T1000 (cell line): ENCODE measurements at places on chromosomes 3 and 15.

GRCh38 chr3:118900737-118901525 lies 133.7 kb downstream of the IGSF11 start:
- no peak for DNase-seq

DNA sequence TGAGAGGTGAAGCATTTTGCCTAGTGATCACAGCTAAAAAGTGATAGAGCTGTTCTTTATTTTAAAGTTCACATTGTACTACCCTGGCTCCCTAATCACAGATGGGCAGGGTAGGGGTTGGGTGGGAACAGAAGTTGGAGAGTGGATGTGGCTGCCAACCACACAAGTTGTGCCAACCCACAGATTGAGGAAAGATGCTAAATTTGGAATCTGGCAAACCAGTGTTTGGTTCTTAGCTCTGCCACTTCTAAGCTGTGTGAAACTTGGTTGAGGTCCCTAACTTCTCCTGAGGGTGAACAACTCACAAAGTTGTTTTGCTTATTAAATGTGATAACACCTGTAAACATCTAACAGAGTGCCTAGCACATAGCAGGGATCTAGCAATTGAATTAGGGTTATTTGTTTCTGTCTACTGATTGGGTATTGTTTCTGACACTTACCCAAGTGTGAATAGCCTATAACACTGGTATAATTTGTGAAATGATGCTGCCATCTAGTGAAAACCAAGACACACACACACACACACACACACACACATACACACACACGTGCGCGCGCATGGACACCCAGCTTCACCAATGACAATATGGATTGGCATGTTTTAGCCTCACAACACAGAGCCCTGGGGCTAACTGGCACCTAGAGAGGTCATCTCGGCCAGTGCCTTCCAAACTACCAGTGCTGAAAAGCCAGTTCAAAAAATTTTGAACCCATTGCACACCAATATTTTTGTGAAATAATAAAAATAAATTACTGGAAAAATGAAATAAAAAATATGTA lies 25.3 kb downstream of the ADGRG7 start:
- DNase-seq, result no peak

- no peak for DNase-seq
These were observed 66.8 kb downstream of the STAC start for GRCh38 chr3:36447061-36447460.

- DNase-seq, result no peak
These were observed 43.2 kb upstream of the PIK3R4 start for GRCh38 chr3:130789782-130790322.

DNA sequence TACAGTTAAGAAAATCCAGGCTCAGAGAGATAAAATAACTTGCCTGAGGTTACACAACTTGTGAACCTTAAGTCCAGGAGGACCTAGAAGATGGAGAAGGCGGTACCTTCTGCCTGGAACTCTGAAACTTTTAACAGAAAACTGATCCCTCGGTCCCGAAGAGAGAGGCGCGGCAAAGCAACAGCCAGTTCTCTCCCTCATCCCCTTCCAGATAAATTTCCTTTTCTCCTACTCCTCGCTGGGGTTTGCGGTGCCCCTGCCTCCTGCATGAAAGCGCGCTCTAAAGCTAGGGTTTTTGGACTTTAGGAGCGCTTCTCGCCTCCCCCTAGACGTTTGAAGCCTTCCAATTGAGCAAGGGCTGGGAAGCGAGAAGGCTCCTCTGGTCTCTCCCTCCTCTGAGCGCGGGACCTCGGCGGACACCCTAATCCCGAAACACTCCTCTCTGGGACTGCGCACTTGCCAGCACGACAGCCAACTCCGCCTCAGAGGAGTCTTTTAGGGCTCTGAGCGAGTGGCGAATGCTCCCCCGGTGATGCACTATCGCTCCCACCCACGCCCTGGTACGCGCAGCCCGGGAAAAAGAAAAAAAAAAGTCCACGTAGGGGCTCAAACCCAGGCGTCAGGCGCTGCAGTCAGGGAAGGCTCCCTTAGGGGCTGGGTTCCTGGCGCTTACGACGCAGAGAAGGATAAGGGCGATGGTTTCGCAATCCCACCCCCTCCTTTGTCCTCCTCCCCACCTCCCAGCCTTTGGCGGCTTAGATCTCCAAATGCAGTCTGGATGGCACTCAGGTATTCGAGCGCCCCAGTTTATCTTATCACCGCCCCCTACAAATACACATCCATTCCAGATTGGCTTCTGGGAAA lies 7.9 kb upstream of the EOMES start:
- no peak for DNase-seq

DNA sequence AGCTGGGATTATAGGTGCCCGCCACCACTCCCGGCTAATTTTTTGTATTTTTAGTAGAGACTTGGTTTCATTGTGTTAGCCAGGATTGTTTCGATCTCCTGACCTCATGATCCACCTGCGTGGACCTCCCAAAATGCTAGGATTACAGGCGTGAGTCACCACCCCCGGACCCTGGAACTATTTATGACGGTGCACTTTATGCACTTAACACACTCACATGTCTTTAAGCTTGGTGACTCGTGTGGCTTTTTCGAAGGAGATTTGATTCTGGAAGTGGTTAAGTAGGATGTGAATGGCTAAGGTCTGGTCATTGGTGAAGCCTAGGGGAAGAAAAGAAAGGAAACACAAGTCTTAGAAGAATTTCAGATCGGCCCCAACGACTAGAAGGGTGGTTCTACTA lies 20.3 kb downstream of the BBS4 start:
- no peak for DNase-seq

DNA sequence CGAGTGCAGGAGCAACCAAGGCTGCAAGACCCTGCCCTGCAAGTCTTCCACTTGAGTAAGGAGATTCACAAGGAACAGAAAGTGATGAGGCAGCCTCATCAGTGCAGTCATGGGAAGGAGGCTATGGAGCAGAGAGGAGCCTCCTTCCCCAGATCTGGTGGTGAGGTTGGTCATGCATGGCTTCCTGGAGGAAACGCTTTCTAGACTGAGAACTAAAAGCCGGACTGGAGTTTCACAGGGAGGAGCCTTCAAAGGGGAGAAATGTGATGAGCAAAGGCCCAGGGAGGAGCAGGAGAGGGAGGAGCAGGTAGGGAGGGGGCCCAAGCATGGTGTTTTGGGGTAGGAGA lies 139.9 kb downstream of the SRGAP3 start:
- DNase-seq, result no peak

DNA sequence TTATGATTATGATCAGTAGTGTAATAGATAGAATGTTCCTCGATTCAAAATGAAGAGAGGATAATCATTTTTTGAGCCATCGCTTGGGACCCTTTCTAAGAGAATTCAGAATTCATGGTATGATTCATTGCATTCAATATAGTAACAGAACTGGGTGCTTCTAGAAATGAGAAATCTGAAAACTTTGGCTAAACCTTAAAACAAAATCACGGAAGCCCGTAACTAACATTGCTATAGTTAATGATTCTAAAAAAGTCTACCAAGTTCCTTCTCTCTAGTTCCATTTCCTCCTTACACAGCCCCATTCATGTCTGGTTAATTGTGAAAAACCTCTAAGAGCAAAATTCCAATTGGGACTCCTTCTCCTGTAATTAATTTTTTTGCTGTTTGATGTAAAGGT lies 217.1 kb downstream of the GBE1 start:
- no peak for DNase-seq

GRCh38 chr3:111675846-111676210 lies 80.7 kb upstream of the ZBED2 start:
- DNase-seq, result no peak

- no peak for DNase-seq
These were observed 24.9 kb upstream of the TPRG1 start for GRCh38 chr3:189146848-189147247.

- DNase-seq, result no peak
These were observed 32.7 kb downstream of the HDC start for GRCh38 chr15:50232791-50233190.

DNA sequence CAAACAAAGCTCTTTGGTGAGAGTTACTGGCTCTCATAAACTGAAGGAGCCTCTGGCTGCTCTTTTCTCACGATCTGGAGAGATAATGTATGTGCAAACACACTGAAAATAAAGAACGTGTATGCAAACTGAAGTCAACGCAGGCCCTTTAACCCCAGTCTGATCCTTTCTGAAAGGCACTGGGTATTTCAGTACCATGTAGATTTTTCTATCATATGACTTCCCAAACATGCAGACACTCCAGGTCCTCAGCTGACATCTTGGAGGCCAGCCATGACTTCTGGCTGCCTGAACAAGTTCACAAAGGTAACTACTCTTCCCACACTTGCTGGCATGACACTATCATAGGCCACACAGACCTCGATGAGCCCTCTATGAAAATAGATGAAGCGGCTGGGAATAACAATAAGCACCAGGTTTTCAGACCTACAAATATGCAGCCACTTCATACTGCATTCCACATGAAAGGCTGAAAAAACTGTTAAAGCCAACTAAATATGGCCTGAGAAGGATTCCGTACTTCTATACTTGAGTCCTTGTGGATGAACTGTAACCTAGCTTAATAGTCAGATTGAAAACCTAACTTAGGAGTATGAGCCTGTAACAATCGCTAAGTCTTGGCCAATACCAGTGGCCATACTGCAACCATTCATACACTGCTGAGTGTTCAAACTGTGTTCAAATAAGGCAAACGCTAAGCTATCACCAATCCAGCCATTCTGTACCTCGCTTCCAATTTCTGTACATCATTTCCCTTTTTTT lies 121.3 kb downstream of the THRB start:
- DNase-seq, result no peak

DNA sequence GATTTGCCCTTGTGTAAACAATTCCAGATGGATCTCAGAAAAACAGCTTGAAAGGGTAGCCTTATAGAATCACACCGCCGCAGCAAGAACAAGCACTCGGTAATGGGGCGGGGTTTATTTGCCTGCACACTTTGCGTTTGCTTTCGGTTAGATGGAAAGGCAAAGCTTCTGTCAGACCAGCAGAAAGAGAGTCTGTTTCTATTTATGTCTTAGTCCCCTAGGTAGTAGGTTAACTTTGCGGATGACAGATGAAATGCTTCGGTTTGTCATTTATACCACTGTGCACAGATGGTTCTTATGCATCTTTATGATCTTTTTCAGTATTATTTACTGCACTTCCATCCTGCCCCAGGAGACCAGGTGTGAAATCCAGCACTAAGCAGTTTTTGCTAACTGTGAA lies 62.2 kb downstream of the PYDC2 start:
- no peak for DNase-seq

GRCh38 chr3:7315037-7315436 lies 454.1 kb downstream of the GRM7 start:
- no peak for DNase-seq

- no peak for DNase-seq
These were observed 220.9 kb upstream of the BHLHE40 start for GRCh38 chr3:4758249-4758860.

DNA sequence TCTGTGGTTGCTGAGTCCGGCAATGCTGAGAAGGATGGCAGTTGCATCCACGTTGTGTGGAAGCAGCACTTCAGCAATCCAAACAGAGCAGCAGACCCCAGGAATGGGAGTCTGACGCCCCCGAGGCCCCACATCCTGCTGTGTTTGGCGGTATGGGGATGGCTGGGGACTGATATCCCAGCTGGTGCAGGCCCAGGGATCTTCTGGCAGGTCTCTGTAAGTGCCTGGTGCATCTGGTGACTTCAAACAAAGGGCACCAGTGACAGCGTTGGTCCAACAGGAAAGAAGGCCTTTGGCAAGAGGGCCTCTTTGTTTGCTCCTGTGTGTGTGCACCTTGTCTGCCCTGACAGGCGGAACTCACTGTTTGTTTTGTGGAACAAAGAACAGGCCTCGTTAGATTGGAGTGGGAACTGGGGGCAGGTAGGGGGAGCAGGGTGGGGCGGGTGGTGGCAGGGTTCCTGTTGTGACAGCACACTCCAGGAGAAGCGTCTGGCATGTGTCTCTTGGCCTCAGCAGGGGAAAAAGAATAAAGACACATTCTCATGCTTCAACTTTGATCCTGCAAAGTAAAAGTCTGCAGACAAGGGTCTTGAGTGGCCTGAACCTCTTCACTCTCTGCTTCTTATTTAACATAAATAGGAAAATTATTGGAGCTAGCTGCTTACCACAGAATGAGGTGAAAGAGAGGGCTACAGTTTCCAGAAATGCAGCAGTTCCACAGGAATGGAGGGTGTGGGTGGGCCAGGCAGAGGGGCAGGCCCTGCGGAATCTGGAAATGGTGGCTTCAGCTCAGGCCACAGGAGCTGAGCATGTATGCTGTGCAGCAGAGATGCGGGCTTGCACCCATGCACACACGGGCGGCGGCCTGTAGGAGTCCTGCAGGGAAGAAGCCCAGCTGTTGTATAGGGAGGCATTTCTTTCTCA lies 94.5 kb upstream of the MYZAP start:
- DNase-seq, result no peak

DNA sequence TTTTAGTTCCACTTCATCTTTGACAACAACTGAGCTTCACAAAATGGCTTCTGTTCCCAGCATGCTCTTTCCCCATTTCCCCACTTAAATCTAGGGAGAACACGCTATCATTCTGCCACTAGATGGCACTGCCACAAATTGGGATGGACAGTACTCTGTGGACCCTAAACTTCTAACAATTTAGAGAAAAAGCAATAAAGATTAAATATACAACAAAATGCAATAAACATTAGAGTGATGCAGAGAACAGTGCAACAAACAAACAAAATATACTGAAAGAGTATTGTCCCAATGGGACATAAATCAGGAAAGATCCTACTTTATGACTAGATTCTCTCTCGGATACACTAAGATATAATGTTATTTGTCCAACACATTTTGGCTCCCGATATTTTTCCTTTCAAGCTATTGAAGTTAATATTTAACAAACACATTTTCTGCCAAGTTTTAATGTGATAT lies 169.7 kb upstream of the TMCO5A start:
- DNase-seq, result peak; percentile 15

- no peak for DNase-seq
These were observed 11.1 kb downstream of the IGF2BP2 start for GRCh38 chr3:185813691-185814215.

- no peak for DNase-seq
These were observed 21.8 kb upstream of the KLF13 start for GRCh38 chr15:31304751-31305365.

GRCh38 chr15:99407716-99408115 lies 156.4 kb downstream of the LRRC28 start:
- no peak for DNase-seq

- DNase-seq, result no peak
These were observed 55.3 kb downstream of the SLC28A2 start for GRCh38 chr15:45307230-45307924.

GRCh38 chr3:130316169-130316568 lies 29.3 kb upstream of the COL6A5 start:
- DNase-seq, result no peak

- DNase-seq, result no peak
These were observed 65.2 kb downstream of the TRAT1 start for GRCh38 chr3:108887777-108888176.

DNA sequence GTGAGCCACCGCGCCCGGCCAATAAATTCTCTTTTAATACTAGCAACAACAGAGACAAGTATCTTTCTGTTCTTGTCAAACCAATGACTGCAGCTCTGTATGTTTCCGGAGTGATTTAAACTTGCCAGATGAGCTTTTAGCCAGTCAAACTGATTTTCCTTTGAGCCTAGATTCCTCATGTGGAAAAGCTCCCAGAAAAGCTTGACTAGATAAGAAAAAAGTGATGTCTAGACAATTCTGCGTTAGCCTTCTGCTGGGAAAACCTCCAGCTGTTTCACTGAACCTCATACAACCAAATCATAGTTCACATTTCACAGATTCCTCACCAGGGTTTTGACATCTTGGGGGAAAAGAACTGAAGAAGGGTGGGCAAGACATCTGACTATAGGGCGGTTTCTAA lies 78.6 kb downstream of the MAGI1 start:
- no peak for DNase-seq

- DNase-seq, result no peak
These were observed 45.1 kb upstream of the AMOTL2 start for GRCh38 chr3:134419214-134419959.
